ENCODE measurements at places on chromosomes 4 and X. TPM values are rescaled to one million over a fixed set of nuclear protein-coding genes. Genes with fewer than 3 reads are reported as not detected.

Gene OPN1LW
- not detected for total RNA-seq

Gene LRCH2
- total RNA-seq: 17.1 TPM

Gene SLC25A53
- total RNA-seq: 53.4 TPM

Gene FAM47B
- not detected for total RNA-seq

Gene TAF7L
- not detected for total RNA-seq

Gene BDH2
- 61.3 TPM for total RNA-seq

Gene SMIM10
- total RNA-seq: 8.6 TPM

Gene CRMP1
- total RNA-seq: 1.3 TPM

Gene CD38
- total RNA-seq: 3.4 TPM

Gene FAT1
- 84.4 TPM for total RNA-seq

Gene CTSO
- total RNA-seq: 36.8 TPM

Gene CPEB2
- total RNA-seq: 27.0 TPM

Gene PNCK
- 41.7 TPM for total RNA-seq

Gene RAB39B
- 0.40 TPM for total RNA-seq

Gene FAM149A
- 24.9 TPM for total RNA-seq

Gene C4orf36
- total RNA-seq: not detected

Gene HSFX1
- total RNA-seq: 1.8 TPM

Gene ADH6
- 0.19 TPM for total RNA-seq

Gene MAGEB3
- not detected for total RNA-seq

Gene MAGEA8
- total RNA-seq: not detected

Gene CORIN
- 0.47 TPM for total RNA-seq

Gene ARSJ
- total RNA-seq: 28.2 TPM

Gene L1CAM
- total RNA-seq: 25.8 TPM

Gene IRF2
- 36.4 TPM for total RNA-seq

Gene TCP11X2
- total RNA-seq: not detected

Gene MED14
- total RNA-seq: 20.0 TPM

Gene IL2RG
- total RNA-seq: 6.3 TPM

Gene ATOH1
- not detected for total RNA-seq

Gene TMEM154
- 6.1 TPM for total RNA-seq

Gene MTNR1A
- not detected for total RNA-seq
